Activated naive CD4-positive, alpha-beta T cell (primary cell): ENCODE measurements at places on chromosomes 2 and 18.

- no peak for DNase-seq
Observed at GRCh38 chr2:222710736-222711135, 39.3 kb downstream of the MOGAT1 start.

DNA sequence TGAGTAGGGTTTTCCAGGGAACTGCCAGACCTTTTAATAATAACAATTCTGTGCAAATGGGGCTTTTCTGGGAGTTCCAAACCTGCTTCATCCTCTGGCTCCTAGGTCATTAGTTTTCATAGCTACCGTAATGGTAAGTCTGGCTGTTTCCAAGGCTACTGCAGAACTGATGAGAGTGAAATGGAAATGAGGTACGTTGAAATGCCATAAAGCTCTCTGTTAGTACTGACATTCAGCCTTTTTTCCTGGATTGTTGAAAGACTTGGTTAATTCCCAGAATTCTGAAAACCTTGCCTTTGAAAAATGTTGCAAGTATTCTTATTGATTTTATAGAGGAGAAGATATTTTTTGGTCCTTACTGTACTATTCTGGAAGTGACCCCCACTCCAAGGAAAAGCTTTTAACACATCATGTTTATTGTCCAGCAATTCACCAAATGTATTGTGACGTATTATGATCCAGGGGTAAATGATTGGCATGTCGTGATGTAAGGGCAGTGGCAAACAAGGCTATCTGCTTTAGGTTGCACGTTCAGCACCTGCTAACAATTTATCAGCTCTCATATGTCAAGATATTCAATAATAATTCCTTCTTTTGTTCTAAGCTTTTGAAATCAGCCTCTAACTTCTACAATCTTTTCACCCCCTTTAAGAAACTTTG lies 767.0 kb upstream of the RAB6C start:
- no peak for DNase-seq

GRCh38 chr2:19349911-19350677 lies 8.3 kb downstream of the OSR1 start:
- no peak for DNase-seq

DNA sequence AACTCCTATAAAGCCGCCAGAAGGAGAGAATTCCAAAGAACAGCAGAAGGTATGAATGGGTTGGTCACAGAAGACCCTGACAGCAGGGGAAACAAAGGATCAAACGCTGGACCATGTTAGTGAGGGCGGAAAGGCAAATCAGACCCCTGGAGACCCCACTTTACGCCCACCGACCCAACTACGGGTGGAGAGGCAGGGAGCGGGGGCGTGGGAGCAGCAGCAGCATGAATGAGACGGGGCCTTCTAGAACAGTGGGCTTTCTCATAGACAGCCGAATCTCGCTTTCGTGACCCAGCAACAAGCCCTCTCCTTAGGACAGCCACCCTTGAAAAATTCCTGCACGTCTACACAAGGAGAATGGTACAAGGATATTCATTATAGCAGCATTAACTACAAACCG lies 191.0 kb downstream of the HDAC4 start:
- no peak for DNase-seq

DNA sequence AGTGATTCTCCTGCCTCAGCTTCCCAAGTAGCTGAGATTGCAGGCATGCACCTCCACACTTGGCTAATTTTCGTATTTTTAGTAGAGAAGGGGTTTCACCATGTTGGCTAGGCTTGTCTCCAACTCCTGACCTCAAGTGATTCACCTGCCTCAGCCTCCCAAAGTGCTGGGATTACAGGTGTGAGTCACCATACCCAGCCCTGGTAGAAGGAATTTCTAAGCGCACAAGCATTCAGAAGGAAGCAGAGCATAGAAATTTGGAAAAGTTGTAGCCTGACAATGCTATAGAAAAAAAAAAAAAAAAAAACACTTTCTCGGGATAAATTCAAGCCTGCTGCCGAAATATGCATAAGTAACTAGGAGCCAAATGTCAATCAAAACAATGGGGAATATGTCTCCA lies 249.4 kb downstream of the GRB14 start:
- no peak for DNase-seq

DNA sequence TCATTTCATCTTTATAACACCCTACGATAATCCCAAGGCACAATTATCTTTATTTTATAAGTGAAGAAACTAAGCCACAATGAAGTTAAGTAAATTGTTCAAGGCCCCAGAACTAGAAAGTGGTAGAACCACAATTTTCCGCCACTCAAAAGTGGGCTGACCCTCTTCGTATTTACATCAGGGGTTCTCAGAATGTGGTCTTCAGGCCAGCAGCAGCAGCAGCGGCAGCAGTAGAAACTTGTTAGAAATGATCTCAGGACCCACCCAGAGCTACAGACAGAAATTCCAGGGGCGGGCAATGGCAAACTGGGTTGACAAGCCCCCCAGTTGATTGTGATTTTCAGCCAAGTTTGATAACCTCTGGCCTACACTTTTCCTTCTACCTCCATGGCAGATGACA lies 62.8 kb downstream of the LBH start:
- no peak for DNase-seq

DNA sequence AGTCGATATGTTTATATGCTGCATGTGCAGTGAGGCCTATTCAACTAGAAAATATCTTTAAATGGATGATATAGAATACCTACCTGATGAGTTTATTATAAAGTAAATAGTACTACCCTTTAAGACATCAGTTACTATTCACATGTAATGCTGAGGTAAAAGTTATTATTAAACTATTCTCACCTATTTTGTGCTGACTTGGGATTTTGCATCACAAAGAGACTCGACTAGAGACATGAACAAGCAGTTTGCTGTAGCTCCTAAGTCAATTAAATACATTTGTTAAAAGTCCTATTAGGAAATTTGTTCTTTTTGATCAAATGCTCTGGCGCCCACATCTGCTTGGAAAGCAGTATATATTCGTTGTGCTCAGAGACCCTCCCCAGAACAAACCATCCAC lies 164.1 kb downstream of the CCDC85A start:
- no peak for DNase-seq
